ENCODE measurements at places on chromosomes 16 and 17.
A peak's percentile ranks its signal among the peaks of the same experiment; 100 is the strongest.

- DNase-seq = no peak
Observed at GRCh38 chr16:10067406-10067805, 114.8 kb downstream of the GRIN2A start.

GRCh38 chr17:19424934-19425868, 14.2 kb downstream of the RNF112 start:
- DNase-seq = no peak

DNA sequence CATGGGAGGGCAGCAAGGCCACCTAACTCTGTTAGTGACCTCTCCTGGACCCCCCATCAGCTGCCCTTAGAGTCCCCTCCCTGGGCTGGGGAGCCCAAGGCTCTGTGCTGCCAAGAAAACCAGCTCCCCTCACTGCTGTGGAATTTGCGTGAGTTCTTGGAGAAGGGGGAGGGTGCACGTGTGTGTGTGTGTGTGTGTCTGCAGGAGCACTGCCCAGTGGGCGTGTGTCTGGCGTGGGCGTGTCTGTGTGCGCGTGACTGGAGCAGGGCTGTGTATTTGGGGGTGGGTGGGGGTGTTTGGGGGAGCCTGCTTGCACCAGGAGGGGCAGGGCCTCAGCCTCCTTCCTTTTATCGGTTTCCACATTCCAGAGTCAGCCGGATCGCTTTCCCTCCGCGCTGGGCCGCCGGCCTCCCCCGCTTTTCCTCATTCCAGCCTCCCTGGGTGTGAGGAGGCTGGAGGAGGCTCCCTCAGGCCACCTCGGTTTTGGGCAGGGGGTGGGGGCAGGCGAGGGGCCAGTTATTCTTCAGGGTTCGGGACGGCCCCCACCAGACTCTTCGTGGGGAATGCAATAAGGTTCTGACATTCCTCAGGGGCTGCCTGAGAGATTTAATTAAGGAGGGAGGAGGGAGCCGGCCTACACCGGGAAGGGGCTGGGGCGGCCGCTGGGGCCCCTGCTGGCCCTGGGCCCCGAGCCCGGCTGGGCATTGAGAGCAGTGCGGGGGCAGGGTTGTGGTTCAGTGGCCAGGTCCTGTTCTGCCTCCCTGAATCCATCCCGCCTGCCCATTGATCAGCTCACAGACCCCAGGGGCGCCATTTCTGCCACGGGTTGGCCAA, 2.5 kb downstream of the VASN start:
- no peak for DNase-seq

DNA sequence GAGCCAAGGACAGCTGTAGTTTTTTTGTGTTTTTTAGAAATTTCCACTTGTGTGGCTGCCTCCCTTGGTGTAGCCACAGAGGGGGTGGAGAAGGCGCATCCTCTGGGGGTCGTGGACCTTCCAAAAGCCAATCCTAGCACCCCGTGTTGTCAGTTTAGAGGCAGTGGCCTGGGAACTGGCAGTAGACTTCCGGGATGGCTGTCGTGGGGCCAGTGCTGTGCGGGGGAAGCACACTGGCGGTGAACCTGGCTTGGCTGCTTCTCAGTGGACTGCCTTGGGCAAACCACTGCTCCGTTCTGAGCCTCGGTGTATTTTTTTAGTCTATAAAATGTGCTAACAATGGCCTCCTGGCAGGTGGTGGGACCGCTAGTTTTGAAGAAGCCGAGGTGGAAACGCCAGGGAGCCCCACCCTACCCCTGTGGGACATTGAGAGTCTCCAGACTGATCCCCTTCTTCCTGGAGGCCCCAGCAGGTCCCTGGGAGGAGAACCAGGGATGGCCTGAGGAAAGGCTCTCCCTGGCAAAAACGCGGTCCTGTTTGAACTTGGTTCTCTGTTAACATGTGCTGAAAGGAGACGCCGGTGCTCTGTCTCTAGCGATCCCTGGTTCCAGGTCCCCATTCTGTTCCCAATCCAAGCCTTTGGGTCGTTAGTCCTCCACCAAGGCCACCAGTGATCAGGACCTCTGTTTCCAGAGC, 125.7 kb downstream of the CMIP start:
- DNase-seq = no peak

DNA sequence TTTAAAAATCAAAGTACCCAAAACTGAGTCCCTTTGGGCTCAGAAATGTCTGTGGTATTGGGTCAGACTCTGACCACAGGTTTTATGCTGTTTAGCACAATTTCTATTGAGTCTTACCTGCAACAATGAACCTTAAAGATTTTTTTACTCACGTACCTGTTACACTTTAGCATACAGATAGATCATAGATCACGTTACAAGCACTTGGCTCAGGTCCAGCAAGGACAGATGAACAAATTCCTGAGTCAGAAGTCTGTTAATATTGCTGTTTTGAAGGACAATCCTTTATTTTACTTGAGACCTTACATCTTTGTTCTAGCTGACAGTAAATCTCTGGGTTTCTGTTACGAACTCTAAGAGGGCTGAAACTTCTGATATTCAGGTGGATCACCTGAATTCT, 12.8 kb downstream of the SLC7A6OS start:
- no peak for DNase-seq

DNA sequence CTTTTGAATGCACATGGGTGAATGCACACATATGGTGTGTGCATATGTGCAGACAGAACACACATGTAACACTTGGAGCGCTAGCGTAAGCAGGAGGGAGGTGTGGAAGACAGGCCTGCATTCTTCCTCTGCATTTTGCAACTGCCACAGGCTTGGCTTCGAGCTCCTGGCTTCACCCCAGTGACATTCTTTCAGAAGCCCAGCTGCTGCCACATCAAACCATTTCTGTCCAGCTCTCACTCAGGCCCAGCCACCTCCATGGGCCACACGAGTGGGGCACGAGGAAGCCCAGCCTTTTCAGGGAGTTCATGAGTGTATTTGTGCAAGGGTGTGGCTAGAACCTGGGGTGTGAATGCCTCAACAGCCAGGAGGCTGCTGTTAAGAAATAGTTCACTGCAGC, 18.8 kb downstream of the LGALS3BP start:
- DNase-seq = no peak

GRCh38 chr17:48004983-48005382, 32.6 kb downstream of the COPZ2 start:
- no peak for DNase-seq

DNA sequence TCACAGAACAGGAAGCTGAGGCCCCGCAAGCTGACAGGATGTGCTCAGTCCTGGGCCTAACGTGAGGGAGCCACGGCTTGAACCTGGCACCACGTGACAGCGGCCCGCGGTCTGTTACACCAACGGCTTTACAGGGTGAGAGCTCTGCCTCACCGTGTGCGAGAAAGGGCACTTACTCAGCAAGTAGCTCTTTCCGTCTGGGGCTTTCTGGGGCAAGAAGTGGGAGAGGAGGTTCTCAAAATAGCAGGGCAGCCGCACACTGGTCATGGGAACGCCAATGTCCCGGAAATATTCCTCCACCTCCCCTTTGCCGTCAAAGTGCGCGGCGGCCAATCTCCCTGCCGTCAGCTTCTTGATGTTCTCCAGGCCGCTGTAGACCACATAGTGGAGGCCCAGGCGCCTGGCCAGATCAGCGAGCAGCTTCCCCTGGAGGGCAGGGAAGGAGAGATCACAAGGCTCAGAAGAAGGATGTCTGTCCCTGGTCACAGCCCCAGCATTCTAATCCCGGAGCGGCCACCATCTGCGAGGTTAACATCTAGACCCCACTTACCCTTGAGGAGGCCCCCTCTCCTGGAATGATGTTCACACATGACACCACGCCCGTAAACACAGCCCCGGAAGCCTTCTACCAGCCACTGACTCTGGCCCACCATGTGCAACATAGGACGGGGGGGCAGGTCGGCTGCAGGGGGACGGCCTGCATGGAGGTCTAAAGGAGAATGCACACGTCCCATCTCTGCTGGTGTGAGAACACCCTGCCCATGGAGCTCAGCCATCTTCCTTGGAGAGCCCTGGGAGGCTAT, 8.2 kb downstream of the NMRAL1 start:
- peak; percentile 39 for DNase-seq

DNA sequence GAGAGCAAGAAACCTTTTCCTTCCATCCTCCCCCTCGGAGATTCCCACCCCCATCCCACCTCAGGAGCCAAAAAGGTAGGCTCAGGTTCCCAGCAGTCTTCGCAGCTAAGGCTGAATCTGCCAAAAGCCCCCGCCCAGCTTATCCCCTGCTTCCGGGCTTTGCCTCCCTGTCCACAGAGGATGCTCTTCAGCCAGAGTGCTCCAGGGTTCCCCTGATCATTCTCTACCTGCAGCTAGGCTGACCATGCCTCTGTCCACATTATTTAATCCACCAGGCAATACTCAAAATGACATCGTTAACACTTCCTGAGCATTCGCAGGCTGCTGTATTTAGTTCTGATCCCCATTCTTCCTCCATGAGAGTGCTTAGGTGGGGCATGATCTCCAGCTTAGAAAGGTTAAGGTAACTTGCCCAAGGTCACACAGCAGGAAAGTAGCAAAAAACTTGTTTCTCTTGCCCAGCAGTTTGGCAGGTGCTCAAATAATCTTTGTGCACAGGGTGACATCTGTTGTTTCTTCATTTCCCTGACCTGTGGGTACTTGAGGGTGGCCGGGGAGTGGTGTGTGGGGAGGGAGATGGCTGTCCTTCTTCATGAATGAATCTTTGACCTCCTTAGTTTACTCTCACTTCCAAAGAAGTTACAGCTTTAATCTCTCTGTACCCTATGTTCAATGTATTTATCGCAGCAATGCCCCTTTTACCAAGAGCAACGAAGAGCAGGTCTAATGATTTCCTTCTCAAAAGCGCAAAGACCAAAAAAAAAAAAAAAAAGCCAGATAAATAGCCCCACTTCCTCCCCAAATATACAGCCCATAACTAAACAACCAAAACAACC, 848 bp upstream of the TBKBP1 start:
- DNase-seq = no peak

GRCh38 chr16:86025706-86026105, 126.7 kb downstream of the IRF8 start:
- no peak for DNase-seq

- no peak for DNase-seq
Observed at GRCh38 chr17:48985436-48986245, 11.5 kb upstream of the IGF2BP1 start.

DNA sequence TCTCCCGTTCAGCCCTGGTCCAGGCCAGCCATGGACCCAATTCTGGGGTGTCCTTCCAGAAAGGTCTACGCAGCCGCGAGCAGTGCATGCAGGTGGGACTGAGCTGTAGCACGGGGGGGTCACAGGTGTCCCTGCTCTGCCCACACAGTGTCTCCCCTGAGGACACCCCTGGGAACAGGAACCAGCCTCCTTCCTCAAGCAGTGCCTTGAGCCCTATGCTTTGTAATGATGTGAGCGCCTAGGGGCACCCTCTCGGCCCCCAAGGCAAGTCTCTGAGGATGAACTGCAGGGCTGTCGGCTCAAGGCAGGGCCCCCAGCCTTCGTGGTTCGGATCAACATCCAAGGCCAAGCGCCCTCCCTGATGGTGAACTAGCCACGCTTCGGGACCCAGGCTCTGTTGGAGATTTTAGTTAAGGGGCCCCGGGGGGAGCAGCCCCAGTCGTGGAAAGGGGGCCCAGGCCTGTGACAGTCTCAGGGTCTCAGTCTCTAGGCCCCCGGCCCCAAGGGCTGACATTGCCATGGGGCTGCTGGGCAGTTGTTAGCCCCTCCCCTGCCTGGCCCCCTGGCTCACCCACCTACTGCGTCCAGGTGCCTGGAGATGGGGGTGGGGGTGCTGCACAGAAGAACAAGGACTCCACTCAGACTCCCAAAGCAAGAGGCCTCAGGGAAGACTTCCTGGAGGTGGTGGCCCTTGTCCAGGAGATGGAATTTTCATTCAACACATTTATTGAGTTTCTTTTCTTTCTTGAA, 2.3 kb downstream of the IL17C start:
- no peak for DNase-seq

- DNase-seq = no peak
Observed at GRCh38 chr17:16150251-16150856, 65.0 kb downstream of the NCOR1 start.

- no peak for DNase-seq
Observed at GRCh38 chr16:75235721-75236193, 15.7 kb downstream of the BCAR1 start.

DNA sequence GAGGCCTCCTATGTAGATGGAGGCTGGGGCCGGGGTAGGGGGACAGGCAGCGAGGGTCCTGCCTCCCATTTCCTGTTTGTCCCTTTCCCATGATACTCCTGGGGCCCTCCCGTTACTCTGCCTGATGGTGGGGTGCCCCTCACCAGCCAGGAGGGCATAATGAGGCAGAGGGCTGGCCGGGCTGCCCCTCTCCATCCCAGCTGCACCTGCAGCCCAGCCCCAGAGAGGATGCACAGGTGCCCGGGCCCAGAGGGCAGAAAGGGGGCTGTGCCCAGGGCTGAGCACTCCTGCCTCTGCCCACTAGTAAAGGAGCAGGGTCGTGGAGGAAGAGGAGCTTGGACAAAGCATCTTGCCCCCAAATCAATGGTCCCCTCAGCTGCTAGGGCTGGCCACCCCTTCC, 10.4 kb downstream of the ADAM11 start:
- no peak for DNase-seq

- DNase-seq = no peak
Observed at GRCh38 chr16:87707097-87707496, 58.7 kb downstream of the KLHDC4 start.

GRCh38 chr16:88994695-88995094, 17.7 kb upstream of the CBFA2T3 start:
- DNase-seq = no peak

- DNase-seq = no peak
Observed at GRCh38 chr16:24728891-24729242, 584 bp upstream of the TNRC6A start.

DNA sequence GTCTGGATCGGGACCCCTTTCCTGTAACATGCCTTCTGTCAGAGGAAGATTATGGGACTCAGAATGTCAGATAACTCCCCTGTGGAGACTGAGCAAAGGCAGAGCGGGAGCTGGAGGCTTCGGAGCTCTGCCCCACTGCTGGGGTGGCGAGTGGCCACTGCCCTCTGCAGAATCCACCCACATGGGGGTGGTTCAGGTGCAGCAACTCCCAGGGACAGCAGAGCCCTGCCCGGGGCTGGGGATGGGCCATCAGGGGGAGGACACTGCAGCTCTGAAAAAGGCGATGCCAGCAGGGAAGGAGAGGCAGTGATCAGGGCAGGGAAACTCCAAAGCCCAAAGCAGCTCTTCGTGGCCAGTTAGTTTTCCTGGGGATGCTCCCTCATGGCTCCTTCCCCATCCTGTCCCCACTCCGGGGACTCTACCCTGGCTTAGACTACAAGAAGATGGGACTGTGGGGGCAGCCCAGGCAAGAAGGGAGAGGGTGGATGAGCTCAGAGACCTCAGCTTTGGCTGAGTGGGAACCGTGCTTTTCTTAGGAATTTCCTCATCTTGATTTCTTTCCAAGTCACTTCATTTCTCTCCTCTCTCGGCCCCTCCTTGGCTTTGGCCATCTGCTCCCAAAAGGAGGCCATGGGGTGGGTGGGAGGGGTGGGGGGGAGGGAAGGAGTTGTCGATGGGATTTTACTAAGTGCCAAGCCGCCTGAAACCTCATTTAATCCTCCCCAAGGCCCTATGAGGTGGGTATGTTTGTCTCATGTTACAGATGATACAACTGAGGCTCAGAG, 4.0 kb downstream of the CA4 start:
- DNase-seq = no peak

DNA sequence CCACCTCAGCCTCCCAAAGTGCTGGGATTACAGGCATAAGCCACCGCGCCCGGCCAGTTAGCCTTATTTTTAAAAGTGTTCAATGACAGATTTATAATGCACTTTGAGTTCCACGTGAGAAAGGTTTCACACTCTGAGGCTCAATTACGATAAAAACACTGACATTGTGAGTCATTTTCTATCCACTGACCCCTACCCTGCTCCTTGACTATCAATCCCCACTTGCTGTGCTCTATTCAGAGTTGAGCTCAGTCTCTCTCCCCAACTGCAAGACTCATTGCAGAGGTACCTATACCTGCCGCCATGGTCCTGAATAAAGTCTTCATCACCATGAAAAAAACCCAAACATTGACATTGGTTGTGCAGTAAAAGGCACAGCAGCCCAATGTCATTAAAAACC, 8.5 kb downstream of the GFOD2 start:
- no peak for DNase-seq

Measured in stimulated activated CD8-positive, alpha-beta memory T cell treated with anti-CD3 and anti-CD28 coated beads, Interleukin-4, amount 100 ng/mL, for 1 hour (primary cell).